ENCODE measurements at places on chromosomes 3 and 15.

DNA sequence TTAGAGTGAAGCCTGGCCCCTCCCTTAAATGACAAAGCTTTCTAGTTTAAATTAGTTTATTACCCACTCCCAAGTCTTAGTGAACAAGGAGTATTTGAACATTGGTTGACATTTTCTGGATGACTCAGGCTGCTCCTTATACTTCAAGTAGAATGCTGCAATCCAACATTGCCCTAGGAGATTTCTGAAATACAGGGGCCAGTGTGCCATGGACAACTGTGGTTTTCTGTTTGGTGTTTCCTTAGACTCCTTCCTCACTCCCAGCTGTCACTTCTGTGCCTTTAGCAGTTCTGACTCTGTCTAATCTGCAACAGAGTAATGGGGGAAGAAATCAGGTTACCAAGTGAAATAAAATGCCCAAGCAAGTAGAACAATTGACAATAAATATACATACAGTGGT is 116.1 kb upstream of the P2RY1 start:
- DNase-seq: no peak

- DNase-seq: peak; percentile 20
These were observed 47.6 kb downstream of the SETMAR start for GRCh38 chr3:4350789-4351163.

GRCh38 chr3:13519006-13519791 is 29.7 kb upstream of the FBLN2 start:
- no peak for DNase-seq

DNA sequence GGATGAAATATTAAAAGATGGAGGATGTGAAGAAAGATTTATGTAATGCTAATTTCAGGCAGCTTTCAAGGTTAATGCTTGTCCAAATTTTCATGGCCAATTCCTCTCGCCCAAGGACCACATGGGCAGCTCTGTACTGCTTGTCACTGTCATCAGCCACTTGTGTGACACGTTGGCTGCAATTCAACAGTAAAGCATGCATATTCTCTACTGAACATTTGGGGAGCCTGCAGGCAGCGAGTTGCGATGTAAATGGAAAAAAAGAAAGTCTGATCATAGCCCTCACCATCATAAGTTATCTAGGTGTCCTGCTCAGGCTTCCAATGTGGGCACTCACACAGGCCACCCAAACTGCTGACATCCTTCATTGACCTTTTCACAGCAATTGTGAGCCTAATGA is 1026.8 kb upstream of the NR2F2 start:
- DNase-seq: no peak

DNA sequence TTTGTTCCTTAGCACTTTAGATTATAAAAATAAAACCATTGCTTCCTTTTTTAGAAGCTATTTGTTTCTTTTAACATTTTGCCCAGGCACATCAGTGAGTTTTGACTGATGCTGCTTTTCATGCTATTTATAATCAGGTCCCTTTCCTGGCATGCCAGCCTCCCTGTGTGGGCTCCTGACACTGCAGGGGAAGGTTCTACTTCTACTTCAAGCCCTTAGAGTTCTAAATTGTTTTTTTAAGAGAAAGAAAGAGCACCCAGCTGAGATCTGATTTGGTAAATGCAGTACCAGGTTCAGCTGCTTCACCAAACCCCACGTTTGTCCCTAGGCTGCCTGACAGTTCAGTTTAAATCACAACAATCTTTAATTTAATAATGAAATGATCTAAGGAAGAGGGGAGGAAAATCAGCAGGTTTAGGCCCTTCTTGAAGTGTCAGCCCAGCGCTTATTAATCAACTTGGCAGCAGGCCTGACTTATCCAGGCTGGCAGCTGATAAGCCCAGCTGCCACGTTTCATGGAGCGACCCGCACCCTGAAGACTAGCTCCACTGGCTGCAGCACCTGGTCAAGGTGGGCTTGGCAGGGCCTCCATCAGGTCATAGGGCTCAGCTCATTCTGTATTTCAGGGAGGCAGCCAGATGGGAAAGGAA is 29.0 kb downstream of the HGD start:
- no peak for DNase-seq

- no peak for DNase-seq
These were observed 173.6 kb upstream of the PROK2 start for GRCh38 chr3:71958533-71958932.

DNA sequence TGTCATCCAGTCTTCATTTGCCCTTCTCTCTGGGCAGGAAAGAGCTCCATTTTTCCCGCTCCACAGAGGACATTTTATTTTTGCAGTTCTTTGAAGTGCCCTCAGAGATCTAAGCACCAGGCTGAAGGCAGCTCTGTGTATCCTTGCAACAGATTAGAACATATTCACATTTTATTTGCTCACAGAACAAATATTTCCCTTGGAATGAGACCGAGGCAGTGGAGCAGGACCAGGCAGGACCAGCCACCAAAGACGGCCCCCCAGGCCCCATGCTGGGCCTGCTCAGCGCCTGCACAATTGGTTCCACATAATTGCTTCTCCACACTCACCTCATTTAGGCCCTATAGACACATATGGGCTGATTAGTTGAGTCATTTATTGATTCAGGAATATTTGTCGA is 15.7 kb upstream of the ETV5 start:
- no peak for DNase-seq

- DNase-seq: no peak
These were observed 62.9 kb upstream of the ULK4 start for GRCh38 chr3:42024591-42025351.

DNA sequence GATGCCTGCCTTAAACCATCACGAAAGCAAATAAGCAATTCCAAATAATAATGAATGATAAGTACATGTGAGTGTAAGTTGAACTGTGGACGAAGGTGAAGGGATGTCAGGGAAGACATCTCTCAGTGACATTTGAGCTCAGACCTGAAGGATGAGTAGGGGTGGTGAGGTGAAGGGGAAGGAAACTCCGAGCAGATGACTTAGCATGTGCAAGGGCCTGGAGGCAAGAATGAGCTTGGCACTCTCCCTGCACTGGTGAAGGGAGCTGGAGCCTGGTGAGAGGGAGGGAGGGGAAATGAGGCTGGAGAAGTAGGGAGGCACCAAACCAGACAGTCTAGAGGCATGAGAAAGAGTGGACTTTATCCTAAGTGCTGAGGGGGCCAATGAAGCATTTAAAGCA is 84.3 kb downstream of the MTHFS start:
- no peak for DNase-seq

GRCh38 chr3:162328649-162329048 is 832.0 kb downstream of the OTOL1 start:
- no peak for DNase-seq

- no peak for DNase-seq
These were observed 67.6 kb downstream of the TP63 start for GRCh38 chr3:189698811-189699210.

GRCh38 chr15:93432474-93432873 is 343.5 kb upstream of the RGMA start:
- DNase-seq: no peak

DNA sequence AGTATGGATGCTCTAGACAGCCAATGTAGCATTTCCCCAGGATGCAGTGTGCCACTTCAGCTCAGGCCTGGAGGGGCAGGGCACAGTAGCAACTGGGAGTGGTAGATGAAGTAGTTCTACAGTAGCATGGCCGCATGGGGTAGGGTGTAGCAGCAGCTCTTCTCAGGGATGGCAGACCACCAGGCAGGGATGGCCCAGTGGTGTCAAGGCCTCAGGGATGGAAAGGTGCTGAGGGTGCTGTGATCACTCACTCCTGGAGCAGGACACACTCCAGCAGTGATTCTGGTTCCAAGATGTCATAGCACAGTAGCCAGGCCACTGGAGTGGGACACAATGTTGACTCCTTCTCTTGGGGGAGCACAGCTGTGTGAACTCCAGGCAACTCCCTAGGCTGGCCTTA is 210.9 kb upstream of the LYSMD4 start:
- DNase-seq: no peak

GRCh38 chr3:102053375-102053989 is 204.2 kb downstream of the NFKBIZ start:
- no peak for DNase-seq

DNA sequence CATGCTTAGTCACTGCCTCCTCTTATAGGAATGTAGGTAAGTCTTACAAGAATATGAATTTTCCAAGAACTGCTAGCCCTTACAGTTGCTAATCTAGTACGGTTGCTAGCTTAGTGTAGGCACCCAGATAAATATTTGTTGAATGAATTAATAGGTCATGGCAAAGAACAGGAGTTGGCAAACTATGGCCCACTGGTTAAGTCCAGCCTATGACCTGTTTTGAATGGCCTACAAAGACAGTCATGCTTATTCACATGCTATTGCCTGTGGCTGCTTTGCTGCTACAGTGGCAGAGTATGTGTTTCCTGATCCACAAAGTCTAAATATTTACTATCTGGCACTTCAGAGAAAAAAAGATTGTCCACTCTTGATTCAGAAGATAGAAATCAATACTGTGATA is 631.8 kb downstream of the AGBL1 start:
- no peak for DNase-seq

GRCh38 chr15:51667478-51667877 is 13.8 kb upstream of the SCG3 start:
- no peak for DNase-seq

- no peak for DNase-seq
These were observed 297.3 kb upstream of the PROK2 start for GRCh38 chr3:72082186-72082715.

GRCh38 chr15:48418343-48418742 is 87.1 kb downstream of the DUT start:
- DNase-seq: no peak

DNA sequence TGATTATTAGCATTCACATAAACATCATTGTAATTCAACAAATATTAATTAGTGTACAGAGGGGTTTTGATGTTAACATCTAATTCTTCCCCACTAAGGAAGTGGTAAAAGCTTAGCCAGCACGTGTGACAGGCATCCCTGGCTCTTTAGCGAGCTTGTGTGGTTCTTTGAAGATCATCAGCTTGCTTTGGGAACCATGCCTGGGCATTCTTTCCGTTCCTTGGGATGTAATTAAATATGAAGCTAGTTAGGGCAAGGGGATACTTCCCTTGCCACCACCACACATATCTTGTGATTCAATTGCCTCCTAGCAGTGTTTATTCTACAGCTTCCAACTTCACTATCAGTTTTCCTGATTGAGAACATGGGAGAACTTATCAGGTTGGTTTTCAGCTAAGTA is 246.5 kb downstream of the MYRIP start:
- DNase-seq: no peak

- DNase-seq: no peak
These were observed 108.8 kb upstream of the MCTP2 start for GRCh38 chr15:94122516-94122915.

DNA sequence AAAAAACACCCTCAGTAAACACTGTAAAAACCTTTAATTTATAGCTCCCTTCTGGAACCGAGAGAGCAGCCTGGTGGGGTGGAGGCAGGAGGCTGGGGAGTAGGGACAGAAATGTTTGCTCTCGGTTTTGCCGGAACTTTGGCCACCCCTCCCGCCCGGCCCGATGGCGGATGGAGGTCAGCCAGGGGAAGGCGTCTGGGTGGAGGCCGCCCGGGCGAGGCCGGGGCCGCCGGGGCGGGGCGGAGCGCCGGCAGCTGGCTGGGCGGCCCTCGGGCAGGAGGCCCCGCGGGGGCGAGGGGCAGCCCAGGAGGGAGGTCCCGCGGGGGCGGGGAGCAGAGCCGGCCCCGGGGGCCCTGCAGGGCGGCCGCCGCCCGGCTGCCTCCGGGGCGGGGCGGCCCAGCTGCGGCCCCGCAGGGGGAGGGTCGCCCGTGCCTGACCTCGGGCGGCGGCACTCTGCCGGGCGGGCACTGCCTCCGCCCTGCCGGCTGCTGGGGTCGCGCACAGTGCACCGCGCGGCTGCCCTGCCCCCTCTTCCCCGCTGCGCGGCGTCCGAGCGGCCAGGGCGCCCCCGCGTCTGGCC is 829 bp upstream of the SKIL start:
- peak; percentile 78 for DNase-seq

DNA sequence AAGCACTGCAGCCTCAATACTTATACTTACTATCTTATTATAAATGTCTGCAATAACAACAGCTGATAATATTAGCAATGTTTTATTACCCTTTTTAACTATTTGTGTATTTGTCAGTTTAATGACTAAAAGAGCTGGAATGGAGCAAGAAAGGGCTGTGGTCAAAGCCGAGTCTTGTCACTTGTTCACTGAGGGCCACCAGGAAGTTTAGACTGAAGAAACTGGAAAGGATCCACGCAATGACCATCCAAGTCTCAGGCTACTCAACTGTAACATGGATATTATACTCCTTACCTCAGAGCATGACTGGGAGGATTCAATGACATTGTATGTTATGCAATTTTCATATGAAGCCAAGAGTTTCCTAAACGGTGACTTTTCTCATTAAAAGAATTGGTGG is 90.4 kb downstream of the TJP1 start:
- DNase-seq: no peak

DNA sequence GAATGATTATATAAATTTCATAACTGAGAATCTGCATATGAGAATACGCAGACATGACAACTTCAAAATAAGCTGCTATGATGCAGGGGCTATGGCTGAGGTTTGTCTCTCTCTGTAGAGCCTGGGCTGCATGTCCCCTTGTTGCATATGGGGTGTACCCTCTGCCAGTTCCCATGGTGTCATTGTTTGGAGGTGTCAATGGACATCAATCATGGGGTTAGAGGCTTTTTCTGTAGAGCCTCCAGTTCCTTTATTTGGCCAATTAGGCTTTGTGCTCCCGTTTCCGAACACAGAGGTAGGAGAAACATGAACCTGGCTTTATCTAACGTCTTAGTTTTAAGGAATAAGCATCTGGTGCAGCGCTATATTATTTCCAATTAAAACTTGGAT is 77.3 kb upstream of the RARB start:
- no peak for DNase-seq

- DNase-seq: no peak
These were observed 32.9 kb upstream of the SEC13 start for GRCh38 chr3:10353661-10354360.

- no peak for DNase-seq
These were observed 339.1 kb downstream of the KCNH8 start for GRCh38 chr3:19487386-19487785.

DNA sequence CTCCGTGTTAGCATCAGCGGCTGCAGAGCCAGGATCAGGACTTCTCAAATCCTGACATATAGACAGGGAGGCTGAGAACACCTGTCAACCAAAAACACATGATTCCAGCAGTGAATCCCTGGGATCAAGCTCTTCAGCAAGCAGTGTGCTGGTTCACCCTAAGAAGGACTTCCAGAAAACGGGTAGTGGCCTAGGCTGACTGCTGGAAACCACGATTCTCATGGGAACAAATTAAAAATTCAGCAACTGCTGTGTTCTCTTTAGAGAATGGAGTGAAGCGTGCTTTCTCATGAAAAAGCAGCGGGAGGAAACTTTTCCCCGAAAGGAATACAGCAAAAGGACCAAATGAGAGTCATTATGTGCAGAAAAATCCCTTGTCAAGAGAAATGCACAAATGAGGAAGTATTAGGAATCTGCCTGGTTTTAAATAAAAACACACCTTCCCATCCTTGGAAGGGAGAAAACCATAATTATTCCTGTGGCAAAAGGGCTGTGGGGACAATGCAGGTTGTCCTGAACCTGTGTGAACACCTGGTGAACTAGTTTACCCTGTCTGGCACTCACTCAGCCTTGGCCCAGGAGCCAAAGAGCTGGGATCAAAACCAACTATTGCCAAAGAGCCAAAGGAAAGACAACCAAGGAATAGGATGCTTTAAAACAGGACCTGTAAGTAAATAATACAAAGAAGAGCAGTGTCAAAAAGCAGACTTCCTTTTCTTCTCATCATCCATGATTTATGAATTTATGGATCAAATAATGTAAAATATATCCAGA is 13.4 kb downstream of the IL12A start:
- DNase-seq: peak; percentile 43

GRCh38 chr3:84980011-84980410 is 21.2 kb downstream of the CADM2 start:
- no peak for DNase-seq
